ENCODE measurements at places on chromosomes 1 and 21.

DNA sequence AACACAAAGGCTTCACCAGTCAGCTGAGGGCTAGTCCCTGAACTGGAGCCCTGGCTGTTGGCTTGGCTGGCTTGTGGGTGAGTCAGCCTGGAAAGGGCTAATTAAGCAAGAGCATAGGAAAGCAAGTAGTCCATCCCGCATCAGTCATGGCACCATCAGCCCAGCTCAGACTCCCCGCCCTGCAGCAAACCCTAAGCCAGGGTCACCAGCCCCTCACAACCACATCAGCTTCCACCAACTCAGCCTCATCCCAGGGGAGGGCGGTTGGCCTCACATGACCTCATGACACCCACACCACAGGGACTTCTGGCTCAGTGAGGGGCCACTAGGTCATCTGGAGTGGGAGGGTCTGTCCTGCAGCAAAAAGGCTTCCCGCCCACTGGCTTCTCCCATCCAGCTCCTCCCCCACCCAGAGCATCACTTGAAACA is 7.0 kb upstream of the SPATC1L start:
- DNase-seq: peak; percentile 63

- no peak for DNase-seq
Observed at GRCh38 chr1:115286431-115287205, 51.4 kb downstream of the NGF start.

- no peak for DNase-seq
Observed at GRCh38 chr1:150233359-150234308, 2.3 kb downstream of the ANP32E start.

DNA sequence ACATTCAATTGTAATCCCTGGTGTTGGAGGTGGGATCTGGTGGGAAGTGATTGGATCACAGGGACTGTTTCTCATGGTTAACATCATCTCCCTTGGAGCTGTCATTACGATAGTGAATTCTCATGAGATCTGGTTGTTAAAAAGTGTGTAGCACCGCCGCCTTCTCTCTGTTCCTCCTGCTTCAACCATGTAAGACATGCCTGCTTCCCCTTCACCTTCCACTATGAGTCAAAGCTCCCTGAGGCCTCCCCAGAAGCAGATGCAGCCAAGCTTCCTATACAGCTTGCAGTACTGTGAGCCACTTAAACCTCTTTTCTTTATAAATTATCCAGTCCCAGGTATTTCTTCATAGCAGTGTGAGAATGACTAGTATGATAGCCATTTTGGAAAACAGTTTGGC is 30.1 kb upstream of the TRIM62 start:
- DNase-seq: no peak

DNA sequence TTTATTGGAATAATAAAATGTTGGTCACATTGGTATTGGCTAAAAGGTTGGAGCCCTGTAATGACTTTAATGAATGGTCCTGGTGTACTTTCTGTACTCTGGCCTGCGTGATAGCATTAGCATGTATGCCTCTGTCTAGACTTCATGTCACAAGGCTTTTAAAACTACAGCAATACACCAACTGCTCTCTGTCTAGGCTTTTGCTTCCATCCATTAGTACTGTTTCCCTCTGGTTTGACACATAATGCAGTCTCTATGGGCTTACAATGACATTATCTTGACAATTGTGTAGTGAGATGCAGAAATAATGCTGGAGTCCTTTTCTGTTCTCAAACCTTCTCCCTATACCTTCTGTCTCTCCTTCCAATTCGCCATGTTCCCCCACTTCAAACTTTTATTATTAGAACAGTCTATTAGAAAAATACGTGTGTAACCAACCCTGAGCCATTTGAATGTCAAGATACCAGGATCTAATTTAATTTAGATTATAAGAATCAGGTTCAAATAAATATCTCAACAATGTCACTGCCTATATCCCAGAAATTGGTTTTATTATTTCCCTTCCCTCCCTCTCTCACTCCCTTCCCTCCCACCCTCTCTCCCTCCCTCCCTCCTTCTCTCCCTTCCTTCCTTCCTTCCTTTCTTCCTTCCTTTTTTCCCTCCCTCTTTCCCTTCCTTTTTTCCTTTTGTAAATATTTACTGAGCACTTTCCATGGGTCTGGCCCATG is 8.8 kb downstream of the C8A start:
- no peak for DNase-seq

All from amniotic stem cell (primary cell).